ENCODE measurements at places on chromosomes 1 and 21. TPM values are rescaled to one million over a fixed set of nuclear protein-coding genes. Genes with fewer than 3 reads are reported as not detected.

GRCh38 chr1:193707271-193708021 is 521.0 kb upstream of the B3GALT2 start:
- H3K36me3 ChIP-seq = no peaks in the 10 kb centered on the region
- peaks cover 30% of the 10 kb centered on the region for H3K4me1 ChIP-seq
- no peaks in the 10 kb centered on the region for H3K27me3 ChIP-seq

- peaks cover 9% of the 10 kb centered on the region for H3K4me1 ChIP-seq
- H3K4me3 ChIP-seq = no peak overlapping the region
- H3K27me3 ChIP-seq = no peaks in the 10 kb centered on the region
- peak; percentile 22 for DNase-seq
These were observed 25.8 kb downstream of the PIGP start for GRCh38 chr21:37047079-37047478.

Gene IFI44
- total RNA-seq = 7.7 TPM

Gene LAMB3
- 1,572 TPM for total RNA-seq

DNA sequence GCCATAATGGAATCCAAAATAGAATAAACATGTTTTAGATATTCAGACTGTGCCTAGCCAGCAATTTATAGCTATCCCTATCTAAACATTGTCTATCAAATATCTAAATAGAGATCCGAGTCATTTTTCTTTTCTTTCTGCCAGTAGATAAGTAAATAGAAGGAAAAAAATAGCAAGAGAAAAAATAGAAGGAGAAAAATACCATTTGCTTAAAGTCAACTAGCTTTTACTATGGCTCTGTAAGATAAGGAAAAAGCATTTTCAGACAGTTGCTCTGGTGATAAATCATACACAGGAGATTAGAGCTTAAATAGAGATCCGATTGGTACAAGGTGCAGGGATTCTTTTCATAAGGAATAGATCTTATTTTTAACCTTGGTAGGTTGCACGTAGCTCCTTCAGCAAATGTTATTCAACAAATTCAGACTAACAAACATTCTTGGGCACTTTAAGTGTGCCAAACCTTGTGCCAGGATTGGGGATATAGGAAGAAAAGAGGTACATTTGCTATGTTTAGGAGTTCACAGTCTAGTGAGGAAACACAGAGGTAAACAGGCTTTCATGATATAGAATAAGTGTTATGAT is 70.1 kb upstream of the CCDC190 start:
- no peak for DNase-seq
- no peaks in the 10 kb centered on the region for H3K4me1 ChIP-seq
- H3K4me3 ChIP-seq = no peak overlapping the region
- H3K27ac ChIP-seq = no peak overlapping the region
- no peaks in the 10 kb centered on the region for H3K27me3 ChIP-seq

DNA sequence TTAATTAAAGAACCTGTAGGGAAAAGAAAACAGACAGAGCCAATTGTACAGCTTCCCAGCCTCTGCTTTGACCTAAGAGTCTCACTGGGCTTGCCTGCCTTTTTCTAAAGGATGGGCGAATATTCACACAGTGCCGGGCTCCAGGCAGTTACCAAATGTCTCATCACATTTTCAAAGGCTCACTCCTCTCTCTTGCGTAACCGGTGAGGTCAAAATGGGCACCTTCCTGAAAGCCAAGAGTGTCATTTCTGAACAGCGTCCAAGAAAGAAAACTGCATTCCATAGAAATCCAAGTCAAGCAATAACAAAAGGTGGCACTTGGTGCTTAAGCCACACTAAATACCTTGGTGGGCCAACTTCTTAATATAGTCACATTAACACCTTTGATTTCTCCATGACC is 710 bp upstream of the PALMD start:
- peak; percentile 97 for DNase-seq
- no peaks in the 10 kb centered on the region for H3K36me3 ChIP-seq
- peak overlapping the region; percentile 46 for H3K27ac ChIP-seq
- H3K4me1 ChIP-seq = peaks cover 29% of the 10 kb centered on the region
- peak overlapping the region; percentile 56 for H3K4me3 ChIP-seq

Gene SERINC2
- 117 TPM for total RNA-seq

- H3K36me3 ChIP-seq = no peaks in the 10 kb centered on the region
- no peak for DNase-seq
- peaks cover 37% of the 10 kb centered on the region for H3K4me1 ChIP-seq
- no peak overlapping the region for H3K4me3 ChIP-seq
- no peak overlapping the region for H3K27ac ChIP-seq
- no peaks in the 10 kb centered on the region for H3K27me3 ChIP-seq
These were observed 40.4 kb downstream of the ATP6V1G3 start for GRCh38 chr1:198500096-198500495.

Gene PLXNA2
- total RNA-seq = 69.7 TPM

GRCh38 chr1:198199105-198199504 is 42.3 kb downstream of the NEK7 start:
- H3K4me3 ChIP-seq = no peak overlapping the region
- no peak for DNase-seq
- no peaks in the 10 kb centered on the region for H3K36me3 ChIP-seq
- no peaks in the 10 kb centered on the region for H3K27me3 ChIP-seq
- no peak overlapping the region for H3K27ac ChIP-seq

DNA sequence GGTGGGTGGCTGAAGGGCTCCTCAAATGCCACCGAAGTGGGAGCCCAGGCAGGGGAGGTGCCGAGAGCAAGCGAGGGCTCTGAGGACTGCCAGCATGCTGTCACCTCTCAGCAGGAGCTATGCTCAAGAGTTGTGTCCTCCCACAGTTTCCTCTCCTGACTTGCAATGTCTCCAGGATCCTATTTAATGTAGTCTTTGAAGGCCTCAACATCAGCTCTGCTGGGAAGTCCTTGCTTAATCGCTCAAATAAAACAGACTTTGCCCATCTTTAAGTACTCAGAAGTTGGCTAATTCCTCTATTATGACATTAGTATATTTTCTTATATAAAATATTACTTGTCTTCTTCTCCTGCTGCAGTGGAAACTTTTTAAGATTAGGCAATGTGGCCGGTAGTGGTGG is 154.2 kb upstream of the NRIP1 start:
- DNase-seq = no peak
- H3K4me1 ChIP-seq = peaks cover 25% of the 10 kb centered on the region
- no peak overlapping the region for H3K27ac ChIP-seq

GRCh38 chr1:110916274-110916668 is 43.3 kb downstream of the CD53 start:
- no peaks in the 10 kb centered on the region for H3K27me3 ChIP-seq
- no peaks in the 10 kb centered on the region for H3K36me3 ChIP-seq
- DNase-seq = no peak
- peaks cover 12% of the 10 kb centered on the region for H3K4me1 ChIP-seq

- DNase-seq = no peak
- peaks cover 7% of the 10 kb centered on the region for H3K4me1 ChIP-seq
- H3K27me3 ChIP-seq = no peaks in the 10 kb centered on the region
- H3K4me3 ChIP-seq = no peak overlapping the region
These were observed 26.7 kb downstream of the C1orf146 start for GRCh38 chr1:92244376-92244775.

Gene FCRL2
- total RNA-seq = not detected

- H3K4me3 ChIP-seq = no peak overlapping the region
- no peak overlapping the region for H3K27ac ChIP-seq
- H3K36me3 ChIP-seq = no peaks in the 10 kb centered on the region
- H3K27me3 ChIP-seq = peaks cover 15% of the 10 kb centered on the region
- H3K4me1 ChIP-seq = peaks cover 6% of the 10 kb centered on the region
These were observed 15.0 kb downstream of the PCAT6 start for GRCh38 chr1:202825748-202826147.

GRCh38 chr1:17181781-17182464 is 23.0 kb upstream of the PADI1 start:
- H3K36me3 ChIP-seq = no peaks in the 10 kb centered on the region
- no peak overlapping the region for H3K27ac ChIP-seq

Gene AMY1B
- not detected for total RNA-seq

DNA sequence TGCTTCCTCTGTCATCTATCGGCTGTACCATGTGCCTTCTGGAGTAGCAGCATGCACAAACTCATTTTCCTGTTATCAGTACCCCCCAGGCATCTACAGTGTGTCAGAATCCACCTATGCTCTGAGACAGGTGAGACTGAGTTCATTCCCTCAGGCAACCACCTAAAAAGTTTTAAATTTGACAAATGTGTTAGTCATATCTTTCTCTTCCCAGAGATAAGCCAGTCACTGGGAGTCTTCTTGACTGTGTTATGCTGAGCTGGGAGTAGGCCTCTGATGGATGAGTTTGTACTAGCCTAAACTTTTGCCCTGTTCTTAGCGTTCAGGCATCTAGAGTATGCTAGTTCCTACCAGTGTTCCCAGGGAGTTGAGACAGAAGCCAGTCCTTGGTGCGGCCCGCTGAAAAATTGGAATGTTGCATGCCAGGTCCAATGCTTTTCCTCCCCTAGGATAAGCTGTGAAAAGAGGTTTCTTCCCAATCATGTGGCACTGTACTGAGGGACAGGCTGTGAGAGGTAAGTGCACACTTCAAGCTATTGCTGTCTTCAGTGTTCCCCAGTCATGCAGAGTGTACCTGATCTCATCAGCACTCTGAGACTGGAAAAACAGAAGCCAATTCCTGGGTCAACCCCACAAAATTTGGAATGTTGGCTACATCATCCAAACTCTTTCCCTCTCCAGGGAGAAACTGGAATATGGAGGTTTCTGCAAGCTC is 1202.3 kb downstream of the NCAM2 start:
- no peak overlapping the region for H3K27ac ChIP-seq
- DNase-seq = no peak
- H3K27me3 ChIP-seq = no peaks in the 10 kb centered on the region

Gene CD1D
- 0.19 TPM for total RNA-seq

GRCh38 chr21:35145626-35146233 is 96.6 kb upstream of the RUNX1 start:
- H3K4me1 ChIP-seq = peaks cover 13% of the 10 kb centered on the region
- no peak for DNase-seq
- no peak overlapping the region for H3K4me3 ChIP-seq
- H3K36me3 ChIP-seq = no peaks in the 10 kb centered on the region

- peaks cover 28% of the 10 kb centered on the region for H3K27me3 ChIP-seq
- no peak overlapping the region for H3K4me3 ChIP-seq
- H3K27ac ChIP-seq = no peak overlapping the region
- H3K4me1 ChIP-seq = no peaks in the 10 kb centered on the region
- no peaks in the 10 kb centered on the region for H3K36me3 ChIP-seq
- DNase-seq = no peak
These were observed 5.1 kb downstream of the NT5C1A start for GRCh38 chr1:39666772-39667171.

DNA sequence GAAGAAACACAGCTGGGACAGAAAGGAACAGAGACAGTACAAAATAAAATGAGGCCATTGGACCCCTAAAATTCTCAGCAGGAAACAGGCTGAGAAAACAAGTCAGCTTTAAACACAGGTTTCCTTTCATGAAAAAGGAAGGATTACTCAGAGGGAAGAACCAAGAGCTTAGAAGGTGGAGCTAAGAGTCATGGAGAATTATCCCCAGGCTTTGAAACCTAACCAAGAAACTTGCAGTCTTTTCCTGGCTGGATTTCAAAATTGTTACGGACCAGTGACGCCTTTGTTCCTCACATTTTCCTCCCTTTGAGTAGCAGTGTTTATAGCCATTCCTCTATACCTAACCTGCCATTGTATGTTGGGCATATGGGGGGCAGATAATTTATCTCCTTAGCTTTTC is 8.8 kb downstream of the HMGB4 start:
- no peaks in the 10 kb centered on the region for H3K4me1 ChIP-seq
- DNase-seq = no peak
- no peak overlapping the region for H3K4me3 ChIP-seq
- H3K36me3 ChIP-seq = no peaks in the 10 kb centered on the region
- no peaks in the 10 kb centered on the region for H3K27me3 ChIP-seq
- no peak overlapping the region for H3K27ac ChIP-seq

DNA sequence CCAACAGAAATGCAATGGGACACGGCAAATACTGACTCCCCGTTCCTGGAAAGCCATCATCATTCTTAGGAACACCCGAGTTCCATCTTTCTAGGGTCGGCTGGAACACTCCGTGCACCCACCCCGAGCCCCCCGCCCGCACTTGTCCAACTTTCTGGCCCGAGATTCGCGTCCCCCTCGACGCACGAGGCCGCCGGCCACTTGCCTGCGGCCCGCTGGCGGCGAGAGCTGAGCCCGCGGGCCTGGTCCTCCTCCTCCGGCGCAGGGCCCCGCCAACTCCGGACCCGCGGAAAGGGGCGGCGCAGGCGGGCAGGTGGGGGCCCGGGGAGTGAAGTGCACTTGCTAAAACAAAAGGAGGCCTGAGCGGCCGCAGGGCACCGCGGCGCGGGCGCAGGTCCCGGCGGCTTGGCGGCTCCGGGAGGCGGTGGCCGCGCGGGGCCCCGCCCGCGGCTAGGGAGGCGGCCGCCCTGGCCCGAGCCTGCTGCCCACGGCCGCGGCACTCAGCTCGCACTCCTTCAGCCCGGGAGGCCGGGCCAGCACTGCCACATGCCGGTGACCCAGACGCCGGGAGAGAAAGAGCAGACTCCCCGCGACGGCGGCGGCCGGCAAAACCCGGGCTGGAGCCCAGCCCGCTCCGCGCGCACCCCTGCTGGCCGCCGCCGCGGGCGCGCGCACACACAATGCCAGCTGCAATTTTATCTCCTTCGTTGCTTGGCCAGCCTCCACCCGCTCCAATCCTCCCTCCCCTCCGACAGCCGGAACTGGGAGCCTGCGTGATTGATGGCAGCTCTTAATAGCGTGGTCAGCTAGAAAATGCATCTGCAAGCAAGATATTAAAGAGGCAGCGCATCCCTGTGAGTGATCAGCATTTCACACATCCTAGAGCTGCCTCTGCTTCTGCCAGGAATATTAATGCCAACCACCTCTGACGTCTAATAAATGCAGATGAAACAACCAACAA is 114.3 kb downstream of the RERE start:
- peaks cover 6% of the 10 kb centered on the region for H3K36me3 ChIP-seq

DNA sequence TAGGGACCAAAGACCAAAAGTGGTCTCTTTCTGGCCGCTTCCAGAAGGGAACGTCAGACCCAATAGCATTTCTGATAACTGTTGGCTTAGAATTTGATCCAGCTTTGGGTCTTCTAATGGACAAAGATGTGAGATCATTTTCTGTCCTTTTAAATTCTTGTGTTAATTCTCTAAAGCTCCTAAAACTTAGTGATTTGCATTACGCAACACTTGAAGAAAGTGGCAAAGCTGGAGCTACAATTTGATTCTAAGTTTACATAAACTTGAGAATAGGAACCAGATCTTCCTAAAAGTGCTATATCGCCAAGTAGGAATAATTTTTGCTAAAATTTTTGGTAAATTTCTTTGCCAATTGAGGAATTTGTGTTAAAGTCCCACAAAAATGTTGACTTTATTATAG is 21.6 kb upstream of the PLA2G4A start:
- peaks cover under 1% of the 10 kb centered on the region for H3K4me1 ChIP-seq
- DNase-seq = no peak
- H3K27ac ChIP-seq = no peak overlapping the region
- no peaks in the 10 kb centered on the region for H3K27me3 ChIP-seq

GRCh38 chr1:107936498-107937481 is 28.2 kb downstream of the VAV3 start:
- no peak overlapping the region for H3K4me3 ChIP-seq
- peak; percentile 97 for DNase-seq
- H3K4me1 ChIP-seq = peaks cover 28% of the 10 kb centered on the region
- H3K27ac ChIP-seq = peak overlapping the region; percentile 52
- no peaks in the 10 kb centered on the region for H3K27me3 ChIP-seq
- no peaks in the 10 kb centered on the region for H3K36me3 ChIP-seq

- peaks cover 5% of the 10 kb centered on the region for H3K4me1 ChIP-seq
- no peak overlapping the region for H3K27ac ChIP-seq
- H3K36me3 ChIP-seq = no peaks in the 10 kb centered on the region
- no peak for DNase-seq
- no peak overlapping the region for H3K4me3 ChIP-seq
These were observed 433.6 kb upstream of the ZP4 start for GRCh38 chr1:238324211-238324864.
